Stimulated activated CD8-positive, alpha-beta memory T cell treated with anti-CD3 and anti-CD28 coated beads, Interleukin-2, amount 100 ng/mL, for 48 hours (primary cell): ENCODE measurements at places on chromosomes 1 and 21.
A peak's percentile ranks its signal among the peaks of the same experiment; 100 is the strongest.

DNA sequence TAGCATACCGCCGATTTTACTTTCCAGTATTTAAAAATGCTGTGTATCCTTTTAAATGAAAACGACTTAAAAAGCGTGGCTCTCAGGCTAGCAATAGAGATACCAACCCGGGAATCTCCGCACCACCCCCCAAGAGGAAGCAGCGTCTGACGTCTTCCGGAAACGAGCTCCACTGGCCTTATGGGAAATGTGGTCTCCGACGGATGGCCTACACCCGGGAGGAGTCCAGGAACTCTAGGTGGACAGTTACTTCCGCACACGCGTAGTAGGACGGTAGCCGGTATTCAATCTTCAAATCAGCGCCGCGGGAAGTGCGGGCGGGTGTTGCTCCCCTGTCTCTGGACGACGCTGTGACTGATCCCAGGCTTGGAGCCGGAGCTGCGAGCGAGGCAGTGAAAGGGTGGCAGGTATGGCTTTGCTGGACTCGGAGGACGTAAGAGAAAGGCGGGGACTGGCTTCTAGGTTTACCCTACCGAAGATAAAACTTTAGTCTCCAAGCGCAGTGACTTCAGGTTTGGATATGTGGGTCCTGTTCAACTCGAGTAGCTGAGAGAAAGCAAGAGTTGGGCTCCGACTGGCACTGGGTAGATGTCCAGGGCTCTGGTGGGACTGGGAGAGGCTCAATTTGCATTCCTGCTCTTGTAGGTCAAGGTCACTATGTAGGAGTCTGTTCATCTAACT, at the start of gene ZNF684:
TSS of gene ZNF684 (plus strand) at position 257 of the 681 bp plus-strand sequence. CDS start 1,530 bp downstream, outside the sequence.
- peak; percentile 54 for DNase-seq

- peak; percentile 13 for DNase-seq
Measured at GRCh38 chr1:192609110-192610079, 26.6 kb upstream of the RGS13 start.

- no peak for DNase-seq
Measured at GRCh38 chr1:27257155-27257554, 22.7 kb downstream of the WDTC1 start.

- DNase-seq, result no peak
Measured at GRCh38 chr1:59766227-59766855, 48.4 kb upstream of the HOOK1 start.

DNA sequence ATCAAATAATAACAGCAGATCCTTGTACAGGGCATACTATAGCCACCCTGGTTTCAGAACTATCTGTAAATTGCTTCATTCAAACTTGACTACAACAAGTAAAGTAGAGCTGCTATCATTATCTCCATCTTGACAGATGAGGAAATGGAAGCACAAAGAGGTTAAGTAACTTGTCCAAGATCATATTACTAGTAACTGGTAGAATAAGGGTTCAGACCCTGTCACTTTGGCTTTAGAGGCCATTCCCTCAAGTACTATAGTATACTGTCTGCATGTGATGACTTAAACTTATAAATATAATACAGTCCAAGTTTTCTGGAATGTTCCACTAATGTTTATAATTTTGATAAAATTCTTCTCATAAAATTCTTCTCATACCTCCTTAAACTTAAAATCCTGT, 24.8 kb downstream of the PGM1 start:
- no peak for DNase-seq

- DNase-seq, result no peak
Measured at GRCh38 chr1:177812650-177813049, 157.2 kb downstream of the SEC16B start.

DNA sequence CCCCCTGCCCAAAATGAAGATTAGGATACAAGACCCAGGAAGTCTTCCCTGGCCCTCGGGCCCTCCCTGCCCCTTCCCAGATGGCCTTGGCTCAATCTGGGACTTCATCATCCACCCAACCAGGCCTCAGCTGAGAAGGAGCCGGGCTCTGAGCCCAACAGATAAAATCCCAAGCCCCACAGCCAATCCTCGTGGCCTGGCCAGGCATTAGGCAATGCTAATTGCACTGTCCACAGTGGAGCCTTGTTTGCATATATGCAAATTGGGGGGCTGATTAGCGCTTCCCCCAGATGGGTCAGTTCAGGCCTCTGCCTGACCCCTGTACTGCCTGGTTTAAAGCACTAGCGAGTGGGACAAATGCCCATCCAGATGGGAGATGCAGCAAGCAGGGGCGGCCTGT, 34.9 kb downstream of the IGSF21 start:
- DNase-seq, result no peak

DNA sequence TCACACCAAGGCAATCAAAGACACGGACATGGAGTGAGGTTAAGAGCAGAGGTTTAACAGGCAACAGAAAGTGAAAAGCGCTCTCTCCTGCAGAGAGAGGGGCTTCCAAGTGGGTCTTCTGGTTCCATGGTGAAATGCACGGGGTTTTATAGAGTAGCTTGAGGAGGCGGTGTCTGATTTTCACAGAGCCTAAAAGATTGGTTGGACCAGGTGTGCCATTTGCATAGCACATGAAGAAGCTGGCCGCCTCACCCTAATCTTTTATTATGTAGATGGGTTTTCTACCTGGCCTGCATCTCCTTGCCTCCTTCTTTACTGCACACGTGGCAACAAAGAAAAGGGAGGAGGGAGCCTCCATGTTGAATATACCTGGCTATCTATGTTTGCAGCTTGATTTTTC, 197.3 kb downstream of the RYR2 start:
- DNase-seq, result no peak

- DNase-seq, result no peak
Measured at GRCh38 chr21:45974073-45975019, 7.2 kb upstream of the COL6A1 start.

GRCh38 chr1:203346060-203346768, 4.7 kb downstream of the FMOD start:
- no peak for DNase-seq

- no peak for DNase-seq
Measured at GRCh38 chr21:36038701-36039497, 21.4 kb downstream of the SETD4 start.

DNA sequence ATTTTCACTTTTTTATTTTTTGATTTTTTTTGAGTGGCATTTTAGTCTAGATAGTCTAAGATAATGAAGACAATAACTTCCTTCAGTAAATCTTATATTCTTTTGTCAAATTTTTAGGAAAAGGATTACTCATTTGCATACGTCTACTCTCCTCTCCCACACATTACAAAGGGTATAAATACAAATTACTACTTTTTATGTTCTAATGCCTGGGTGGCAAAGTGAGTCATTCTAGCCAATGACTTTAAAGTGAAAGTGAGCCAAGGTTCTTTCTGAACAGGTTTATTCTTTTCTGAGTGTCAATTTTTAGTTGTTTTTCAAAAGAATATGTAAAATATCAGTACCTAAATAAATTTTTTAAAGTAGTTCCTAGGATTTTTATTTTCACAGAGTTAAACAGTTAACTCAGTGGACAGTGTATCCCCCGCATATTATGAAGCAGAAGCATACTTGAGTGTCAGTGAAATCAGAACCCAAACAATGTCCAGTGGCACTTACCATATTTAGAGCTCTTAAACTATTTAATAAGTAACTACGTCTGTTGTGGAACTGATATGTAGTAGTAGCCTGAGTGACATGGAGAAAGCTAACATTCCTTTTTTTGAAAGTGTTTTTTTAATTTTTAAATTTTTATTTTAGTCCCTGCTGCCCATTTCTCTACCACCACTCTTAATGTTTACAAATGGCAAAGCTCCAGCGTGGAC, 141.7 kb downstream of the PHTF1 start:
- no peak for DNase-seq

GRCh38 chr1:55309786-55310504, 94.8 kb upstream of the USP24 start:
- no peak for DNase-seq

GRCh38 chr1:59433440-59433813, 136.5 kb downstream of the FGGY start:
- no peak for DNase-seq

DNA sequence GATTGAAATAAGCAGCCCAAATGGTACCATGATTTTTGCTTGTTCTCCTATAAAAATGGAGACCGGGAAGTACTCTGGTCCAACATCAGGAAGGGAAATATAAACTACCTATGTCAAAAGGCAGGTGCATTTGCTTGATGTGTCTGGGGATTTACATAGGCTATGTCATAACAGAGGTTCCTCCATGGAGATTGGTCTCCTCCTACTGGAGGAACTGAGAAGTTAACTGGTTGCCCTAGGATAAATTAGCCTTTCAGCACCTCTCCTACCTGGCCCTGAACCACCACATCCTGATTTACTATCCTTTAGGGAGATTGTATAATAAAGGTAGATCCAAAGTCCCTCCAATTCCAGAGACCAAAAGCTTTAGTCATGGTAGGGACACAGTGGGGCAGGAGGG, 1109.3 kb upstream of the B3GALT2 start:
- DNase-seq, result no peak

DNA sequence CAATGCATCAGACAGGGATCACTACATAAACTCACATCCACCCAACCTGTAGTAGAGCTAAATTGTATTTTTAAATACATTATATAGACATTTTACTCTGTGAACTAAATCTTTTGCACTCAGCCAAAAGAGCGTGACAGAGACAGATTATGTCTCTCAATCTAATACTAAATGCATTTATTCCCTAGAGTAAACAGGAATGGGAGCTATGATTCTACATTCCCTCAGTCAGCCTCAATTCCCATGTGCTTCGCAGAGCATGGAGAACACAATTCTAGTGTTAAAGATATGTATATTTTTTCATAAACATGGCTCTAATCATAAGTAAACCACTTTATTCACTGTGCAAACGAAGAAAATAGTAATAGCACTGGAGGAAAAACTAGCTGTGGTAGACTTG, 16.5 kb downstream of the PIGK start:
- DNase-seq, result no peak

- DNase-seq, result no peak
Measured at GRCh38 chr1:24584171-24584647, 28.3 kb downstream of the NCMAP start.

GRCh38 chr1:101026430-101026788, 825 bp upstream of the DPH5 start:
- DNase-seq, result no peak

GRCh38 chr1:41842993-41843755, 75.5 kb downstream of the HIVEP3 start:
- no peak for DNase-seq
